Esophagus squamous epithelium (tissue), 5 donors: ENCODE measurements at places on chromosomes 6 and 20.

DNA sequence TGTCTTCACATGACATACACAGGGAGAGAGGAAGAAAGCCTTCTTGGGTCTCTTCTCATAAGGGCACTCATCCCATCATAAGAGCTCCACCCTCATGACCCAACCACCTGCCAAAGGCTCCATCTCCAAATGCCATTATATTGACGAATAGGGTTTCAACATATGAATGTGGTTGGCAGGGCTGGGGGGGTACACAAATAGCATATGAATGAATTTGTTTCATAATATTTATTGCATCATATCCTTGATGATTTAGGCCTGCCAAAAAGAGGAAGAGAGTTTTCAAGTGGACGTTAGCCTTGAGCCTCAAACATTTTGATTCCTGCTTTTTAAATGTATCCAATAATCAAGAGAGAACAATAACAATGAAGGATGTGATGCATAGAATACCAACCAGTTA, 26.2 kb upstream of the OPRM1 start:
- DNase-seq = no peak

- no peak for DNase-seq
Observed at GRCh38 chr6:123547216-123547978, 89.4 kb downstream of the TRDN start.

DNA sequence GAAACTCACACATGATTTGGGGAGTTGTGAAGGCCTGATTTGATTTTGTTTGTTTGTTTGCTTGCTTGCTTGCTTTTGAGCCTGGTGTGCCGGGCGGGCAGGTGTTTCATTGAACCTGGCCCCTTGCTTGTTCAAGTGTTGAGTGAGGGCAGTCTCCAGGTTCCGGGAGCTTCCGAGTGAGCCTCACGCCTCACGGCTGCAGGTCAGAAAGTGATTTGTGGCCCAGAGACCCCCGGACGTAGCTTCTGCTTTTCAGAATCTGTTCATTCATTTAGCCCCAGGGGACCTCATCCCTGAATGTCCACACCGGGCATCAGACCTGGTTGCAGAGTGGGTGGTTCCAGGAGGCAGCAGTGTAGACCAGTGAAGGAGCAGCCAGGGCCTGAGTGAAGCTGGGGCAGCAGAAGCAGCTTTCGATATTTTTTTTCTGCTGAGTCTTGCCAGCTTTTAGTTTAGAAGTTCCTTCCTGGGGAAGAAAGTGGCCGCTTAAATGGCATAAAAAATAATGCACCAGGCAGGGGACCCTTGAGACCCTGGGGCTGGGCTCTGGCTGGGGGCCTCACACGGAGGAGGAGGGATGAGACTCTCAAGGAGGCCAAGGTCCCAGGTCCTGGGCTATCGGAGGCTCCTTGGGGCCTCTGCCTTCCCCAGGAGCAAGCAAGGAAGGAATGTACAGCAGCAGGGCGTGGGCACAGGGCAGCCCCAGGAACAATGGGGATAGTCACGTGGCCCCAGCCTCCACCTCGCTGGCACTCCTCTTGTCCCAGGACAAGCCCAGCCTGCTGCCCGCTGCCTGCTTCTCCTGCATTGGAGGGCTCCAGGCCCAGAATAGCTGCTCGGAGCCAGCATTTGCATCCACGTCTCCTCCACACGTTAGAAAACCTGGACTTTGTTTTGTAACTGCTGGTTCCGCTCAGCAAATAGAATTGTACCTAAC, 89.2 kb upstream of the BHLHE23 start:
- DNase-seq = no peak

GRCh38 chr20:1562622-1563021, 5.1 kb upstream of the SIRPD start:
- DNase-seq = no peak

- DNase-seq = no peak
Observed at GRCh38 chr6:138129190-138129589, 22.0 kb upstream of the PERP start.

DNA sequence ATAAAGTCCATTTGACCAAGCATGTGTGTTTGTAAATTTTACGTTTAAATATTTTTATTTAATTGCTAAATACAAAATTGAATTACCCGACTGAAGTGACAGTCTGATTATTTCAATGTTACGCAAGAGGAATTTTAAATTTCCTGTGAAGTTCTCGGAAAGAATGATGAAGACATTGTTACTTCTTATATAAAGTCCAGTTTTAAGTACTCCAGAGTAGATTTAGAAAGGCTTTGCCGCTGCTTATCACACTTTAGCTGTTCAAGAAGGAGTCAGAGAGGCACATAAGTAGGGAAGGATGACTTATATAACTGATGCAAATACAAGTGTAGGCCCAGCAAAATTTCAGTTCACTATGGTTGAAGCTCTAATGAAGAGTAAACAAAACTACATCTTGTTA, 265.1 kb upstream of the CITED2 start:
- DNase-seq = no peak

GRCh38 chr6:138030872-138031271, 76.3 kb downstream of the PERP start:
- no peak for DNase-seq

- DNase-seq = no peak
Observed at GRCh38 chr20:58402305-58402704, 13.3 kb downstream of the VAPB start.

DNA sequence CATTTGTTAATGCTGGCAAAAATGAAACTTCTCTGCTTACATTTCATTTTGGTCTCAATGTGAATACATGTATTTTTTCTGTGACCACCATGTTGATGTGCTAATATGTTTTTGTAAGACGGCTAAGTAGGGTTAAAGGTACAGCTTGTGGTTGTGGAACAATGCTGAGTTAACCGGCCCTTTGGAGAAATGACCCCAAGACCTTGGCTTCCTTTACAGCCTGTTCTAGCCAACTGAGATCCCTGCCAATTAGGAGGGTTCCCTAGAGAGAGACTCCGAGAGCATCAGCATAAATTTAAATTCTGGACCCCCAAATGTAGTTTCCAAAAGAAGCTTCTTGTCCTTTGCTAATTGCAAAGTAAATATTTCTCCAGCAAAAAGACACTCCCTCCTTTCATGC, 44.4 kb downstream of the RSPO3 start:
- no peak for DNase-seq

- no peak for DNase-seq
Observed at GRCh38 chr20:61184194-61184593, 67.9 kb upstream of the CDH4 start.

GRCh38 chr6:144036835-144037195, 28.8 kb upstream of the PLAGL1 start:
- DNase-seq = no peak

GRCh38 chr6:52610011-52610410, 33.2 kb upstream of the TRAM2 start:
- DNase-seq = no peak

DNA sequence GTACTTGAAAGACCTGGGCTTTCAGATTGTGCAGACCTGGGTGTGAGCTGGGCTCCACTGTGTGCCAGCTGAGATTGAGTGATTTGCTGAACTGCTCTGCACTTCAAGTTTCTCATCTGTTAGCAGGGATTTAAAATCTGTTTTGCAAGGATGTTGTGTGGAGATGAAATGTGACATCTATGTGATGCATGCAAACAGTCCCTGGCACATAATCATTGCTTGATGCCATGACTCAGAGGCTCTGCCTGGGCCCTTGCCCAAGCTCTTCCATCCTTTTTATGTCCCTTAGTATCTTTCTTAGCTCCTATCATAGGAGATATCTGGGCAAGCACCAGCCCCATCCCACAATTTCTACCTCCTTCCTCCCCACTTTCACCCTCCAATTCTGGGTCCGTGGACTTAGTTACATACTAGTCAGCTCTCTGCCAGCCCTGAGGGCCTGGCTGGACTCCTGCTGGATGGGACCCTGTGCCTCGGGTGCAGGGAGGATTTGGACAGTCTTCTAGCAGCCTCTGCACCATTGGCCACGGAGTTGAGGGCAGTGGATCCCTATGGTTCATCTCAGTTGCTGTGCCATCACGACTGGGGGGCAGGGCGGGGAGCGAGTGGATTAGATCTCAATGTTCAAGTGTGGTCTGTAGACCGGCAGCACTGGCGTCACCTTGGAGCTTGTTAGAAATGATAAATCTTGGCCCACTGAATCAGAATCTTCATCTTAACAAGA, 103.6 kb downstream of the MAP3K7 start:
- DNase-seq = no peak

GRCh38 chr6:163530406-163530805, 115.9 kb downstream of the QKI start:
- no peak for DNase-seq

DNA sequence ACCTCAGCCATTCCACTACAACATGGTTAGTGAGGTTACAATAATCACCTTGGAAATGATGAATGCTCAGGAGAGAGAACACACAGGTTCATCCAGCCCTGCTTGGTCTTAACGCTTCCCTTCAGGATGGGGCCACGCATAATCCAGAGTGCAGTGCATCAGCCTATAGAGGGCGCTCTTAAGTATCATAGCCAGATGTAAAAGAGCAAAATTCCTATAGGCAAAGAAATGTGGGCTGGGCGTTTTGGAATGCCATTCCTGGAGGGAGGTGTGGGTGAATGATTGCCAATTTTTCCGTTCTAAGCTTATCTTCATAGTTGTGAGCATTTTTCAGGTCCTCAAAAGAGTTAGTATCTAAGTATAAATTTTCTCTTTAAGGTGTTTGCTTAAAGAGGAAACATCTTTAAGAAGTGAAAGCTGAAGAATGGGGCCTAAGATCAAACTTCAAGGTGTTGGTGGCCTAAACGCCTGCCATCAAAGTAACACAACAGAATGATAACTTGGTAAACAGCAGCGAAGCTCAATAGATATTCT, 1.8 kb downstream of the RIPOR2 start:
- DNase-seq = no peak

GRCh38 chr20:63829603-63829944, 1.5 kb downstream of the ZBTB46 start:
- no peak for DNase-seq

DNA sequence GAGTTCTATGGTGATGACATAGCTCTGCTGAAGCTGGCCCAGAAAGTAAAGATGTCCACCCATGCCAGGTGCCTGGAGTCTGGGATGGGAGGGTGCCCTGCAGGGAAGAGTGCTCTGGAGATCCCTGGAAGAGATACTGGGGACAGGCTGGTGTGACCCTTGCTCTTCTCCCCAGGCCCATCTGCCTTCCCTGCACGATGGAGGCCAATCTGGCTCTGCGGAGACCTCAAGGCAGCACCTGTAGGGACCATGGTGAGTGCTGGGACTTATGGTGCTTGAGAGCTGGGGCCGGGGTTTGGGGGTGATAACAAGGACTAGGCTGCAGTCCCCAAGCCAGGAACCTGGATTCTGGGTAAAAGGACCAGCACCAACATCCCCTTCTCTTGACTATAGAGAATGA, 2.2 kb upstream of the CFB start:
- no peak for DNase-seq

GRCh38 chr6:92538275-92538674, 881.1 kb downstream of the EPHA7 start:
- DNase-seq = no peak

DNA sequence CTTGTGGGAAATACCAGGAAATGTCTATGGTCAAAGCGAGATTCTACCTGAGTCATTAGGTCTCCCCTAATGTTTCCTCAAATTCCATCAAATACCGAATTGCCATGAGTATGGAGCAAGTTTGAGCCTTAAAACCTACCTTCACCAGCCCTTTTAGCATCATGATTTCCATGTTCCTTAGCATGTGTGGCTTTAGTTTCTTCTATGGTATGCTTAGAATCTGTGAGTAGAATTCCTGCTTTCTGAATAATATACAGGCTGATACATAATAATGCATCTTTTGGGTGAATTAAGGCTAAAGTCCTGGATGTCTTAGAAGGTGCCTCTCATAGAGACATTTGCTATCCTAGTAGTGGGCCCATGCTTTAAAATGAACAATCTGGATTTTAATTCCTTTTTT, 32.0 kb downstream of the TSPYL4 start:
- DNase-seq = no peak

DNA sequence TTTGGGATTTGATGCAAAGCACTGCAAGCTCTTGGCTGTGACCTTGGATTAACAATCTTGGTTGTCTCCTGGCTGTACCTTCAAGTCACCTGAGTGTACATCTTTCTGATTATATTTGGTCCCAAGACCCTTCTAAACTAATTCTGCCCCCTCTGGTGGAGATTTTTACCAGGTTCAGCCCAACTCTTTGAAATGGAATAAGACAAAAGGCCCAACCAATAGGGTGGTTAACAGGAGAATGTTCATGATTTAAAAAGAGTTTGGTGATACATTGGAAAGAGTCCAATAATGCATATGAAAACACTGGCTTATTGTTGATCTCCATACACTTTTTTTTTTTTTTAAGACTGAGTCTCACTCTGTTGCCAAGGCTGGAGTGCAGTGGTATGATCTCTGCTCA, 77.5 kb upstream of the CD83 start:
- DNase-seq = no peak

DNA sequence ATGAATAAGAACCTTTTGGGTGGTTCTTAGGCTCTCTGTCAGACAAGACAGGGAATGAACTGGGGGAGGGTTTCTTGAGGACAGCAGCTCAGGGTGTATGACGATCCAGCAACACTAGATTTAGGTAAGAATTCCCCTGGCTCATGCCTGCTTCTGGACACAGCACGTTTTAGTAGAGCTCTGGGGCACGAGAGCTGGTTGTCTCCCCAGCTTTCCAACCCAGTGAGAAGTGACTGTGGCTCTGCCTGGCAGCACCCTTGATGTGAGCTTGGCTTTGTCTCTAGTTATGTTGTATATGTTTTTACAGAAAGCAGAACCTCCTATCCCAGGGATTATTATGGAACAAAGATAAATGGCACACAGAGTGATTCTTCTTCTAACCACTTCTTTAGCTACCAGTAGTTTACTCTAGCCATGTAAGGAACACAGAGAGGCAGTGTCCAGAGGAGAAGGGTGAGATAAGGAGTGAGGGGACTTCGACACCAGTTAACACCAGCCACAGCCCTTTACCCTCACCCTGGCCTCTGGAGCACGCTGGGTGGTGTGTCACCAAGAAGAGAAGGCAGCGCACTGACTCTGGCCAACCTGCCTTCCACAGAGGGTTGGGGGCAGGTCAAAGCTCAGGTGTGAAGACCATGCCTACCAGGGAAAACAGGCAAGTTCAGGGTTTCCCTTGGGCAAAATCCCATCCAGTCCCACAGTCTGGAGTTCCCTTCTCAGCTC, 3.9 kb downstream of the APOBEC2 start:
- no peak for DNase-seq

GRCh38 chr20:845226-845868, 11.8 kb downstream of the FAM110A start:
- no peak for DNase-seq

DNA sequence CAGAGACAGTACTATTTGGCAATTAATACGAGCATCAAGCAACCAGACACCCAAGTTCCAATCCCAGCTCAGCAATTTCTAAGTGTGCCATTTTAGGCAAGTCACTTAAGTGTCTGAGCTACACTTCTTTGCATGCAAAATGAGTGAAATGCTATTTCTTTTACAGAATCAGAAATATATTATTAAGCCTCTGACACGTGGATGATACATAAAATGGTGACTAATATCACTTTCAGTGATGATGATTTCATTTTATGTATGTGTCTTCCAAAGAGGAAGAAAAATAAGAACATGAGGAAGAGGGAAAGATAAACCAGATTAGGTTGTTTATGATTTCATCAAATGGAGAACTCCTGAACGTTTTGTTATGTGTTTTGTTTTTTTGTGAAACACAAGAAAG, 158.6 kb downstream of the TSHZ2 start:
- DNase-seq = no peak

- DNase-seq = no peak
Observed at GRCh38 chr6:75602246-75603105, 796 bp downstream of the SENP6 start.
